ENCODE measurements at places on chromosomes 1 and 21.

- no peak for DNase-seq
Measured at GRCh38 chr1:69613414-69613813, 45.7 kb downstream of the LRRC7 start.

DNA sequence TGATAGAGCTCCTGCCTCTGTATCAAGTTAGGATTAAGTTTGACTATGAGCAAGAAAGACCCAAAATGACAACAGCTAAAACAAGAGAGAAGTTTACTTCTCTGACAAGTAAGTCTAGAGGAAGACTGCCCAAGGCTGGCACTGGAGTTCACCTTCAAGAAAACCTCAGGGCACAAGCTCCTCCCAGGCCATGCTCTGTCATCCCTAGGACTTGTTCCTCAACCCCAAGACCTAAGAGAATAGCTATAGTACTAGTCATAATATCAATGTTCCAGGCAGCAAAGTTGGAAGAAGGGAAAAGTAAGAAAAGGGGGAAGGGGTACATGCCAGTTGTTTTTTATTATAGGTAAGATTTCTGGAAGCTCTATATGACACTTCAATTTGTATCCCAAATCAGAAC is 26.4 kb upstream of the DARS2 start:
- DNase-seq = no peak

GRCh38 chr1:55138823-55139222 is 76.3 kb downstream of the USP24 start:
- no peak for DNase-seq

GRCh38 chr21:36803816-36804439 is 105.0 kb downstream of the SIM2 start:
- DNase-seq = no peak

GRCh38 chr1:94022471-94023189 is 98.3 kb downstream of the ABCA4 start:
- DNase-seq = no peak

Measured in NCI-H1105 treated with DMSO at 0.1 percent for 48 hours (cell line).